ENCODE measurements at places on chromosomes 2 and 18.

DNA sequence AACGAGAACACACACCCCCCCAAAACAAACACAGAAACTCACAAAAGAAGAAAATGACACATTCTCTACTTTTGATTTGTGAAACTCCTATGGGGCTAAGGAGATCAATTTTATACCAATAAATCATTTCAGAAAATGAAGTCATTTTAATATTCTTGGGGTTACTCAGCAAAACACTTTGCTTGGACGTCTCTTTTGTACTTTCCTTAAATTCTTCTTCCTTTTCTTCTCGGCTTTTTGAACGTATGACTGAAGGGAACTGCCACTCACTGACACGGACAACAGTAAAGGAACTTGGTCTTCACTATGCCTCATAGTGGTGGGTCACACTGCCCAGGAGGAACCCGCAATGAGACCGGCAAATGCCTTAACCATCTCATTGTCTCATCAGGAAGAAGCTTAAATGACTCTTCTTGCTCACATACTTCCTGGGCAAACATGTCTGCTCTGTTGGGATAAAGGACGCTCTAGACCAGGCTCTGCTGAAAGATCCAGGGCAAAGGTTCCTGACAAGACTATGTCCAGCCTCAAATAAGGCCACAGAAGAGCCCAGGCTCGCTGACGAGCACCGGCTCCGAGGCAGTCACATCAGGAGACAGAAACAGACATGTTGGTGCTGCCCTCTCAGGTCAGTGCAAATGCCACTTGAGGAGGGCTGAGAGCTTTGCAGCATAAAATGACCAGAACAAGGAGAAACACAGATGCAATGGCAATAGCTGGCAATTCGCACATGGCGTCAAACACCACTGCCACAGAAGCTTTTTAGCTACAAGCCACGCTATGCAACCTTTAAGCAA, 205.5 kb downstream of the TGIF1 start:
- no peak for DNase-seq

- peak; percentile 55 for DNase-seq
These were observed at the start of gene PRKD3 for GRCh38 chr2:37324786-37325624. Gene PRKD3, minus strand, starts transcription at chr2:37324833. Its CDS starts 8,309 bp downstream, at chr2:37316524.

DNA sequence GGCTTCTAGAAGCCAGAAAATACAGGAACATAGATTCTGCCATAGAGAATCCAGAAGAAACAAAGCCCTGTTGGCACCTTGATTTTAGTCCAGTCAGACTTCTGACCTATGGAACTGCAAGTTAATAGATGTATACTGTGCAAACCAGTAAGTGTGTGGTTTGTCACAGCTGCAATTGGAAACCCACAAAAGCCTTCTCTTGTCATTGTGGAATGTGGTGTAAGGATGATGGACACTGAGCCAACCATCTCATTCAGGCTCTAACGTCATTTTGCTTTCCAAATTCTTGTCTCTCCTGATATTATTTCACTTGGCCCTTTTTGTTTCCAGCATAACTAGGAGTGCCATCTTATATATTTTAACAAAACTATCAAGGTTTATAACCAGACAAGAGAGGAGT, 369.5 kb upstream of the SMIM21 start:
- DNase-seq: no peak

- no peak for DNase-seq
These were observed 901.4 kb downstream of the DCDC2C start for GRCh38 chr2:4604767-4605166.

- DNase-seq: peak; percentile 21
These were observed 273.8 kb downstream of the TRIB2 start for GRCh38 chr2:12990523-12990922.

DNA sequence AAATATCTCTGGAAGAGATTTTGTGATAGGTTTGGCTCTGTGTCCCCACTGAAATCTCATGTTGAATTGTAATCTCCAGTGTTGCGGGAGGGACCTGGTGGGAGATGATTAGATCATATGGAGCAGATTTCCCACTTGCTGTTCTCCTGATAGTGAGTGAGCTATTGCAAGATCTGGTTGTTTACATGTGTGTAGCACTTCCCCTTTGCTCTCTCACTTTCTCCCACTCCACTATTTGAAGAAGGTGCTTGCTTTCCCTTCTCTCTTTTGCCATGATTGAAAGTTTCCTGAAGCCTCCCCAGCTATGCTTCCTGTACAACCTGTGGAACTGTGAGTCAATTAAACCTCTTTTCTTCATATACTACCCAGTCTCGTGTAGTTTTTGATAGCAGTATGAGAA, 97.0 kb upstream of the FN1 start:
- DNase-seq: no peak

DNA sequence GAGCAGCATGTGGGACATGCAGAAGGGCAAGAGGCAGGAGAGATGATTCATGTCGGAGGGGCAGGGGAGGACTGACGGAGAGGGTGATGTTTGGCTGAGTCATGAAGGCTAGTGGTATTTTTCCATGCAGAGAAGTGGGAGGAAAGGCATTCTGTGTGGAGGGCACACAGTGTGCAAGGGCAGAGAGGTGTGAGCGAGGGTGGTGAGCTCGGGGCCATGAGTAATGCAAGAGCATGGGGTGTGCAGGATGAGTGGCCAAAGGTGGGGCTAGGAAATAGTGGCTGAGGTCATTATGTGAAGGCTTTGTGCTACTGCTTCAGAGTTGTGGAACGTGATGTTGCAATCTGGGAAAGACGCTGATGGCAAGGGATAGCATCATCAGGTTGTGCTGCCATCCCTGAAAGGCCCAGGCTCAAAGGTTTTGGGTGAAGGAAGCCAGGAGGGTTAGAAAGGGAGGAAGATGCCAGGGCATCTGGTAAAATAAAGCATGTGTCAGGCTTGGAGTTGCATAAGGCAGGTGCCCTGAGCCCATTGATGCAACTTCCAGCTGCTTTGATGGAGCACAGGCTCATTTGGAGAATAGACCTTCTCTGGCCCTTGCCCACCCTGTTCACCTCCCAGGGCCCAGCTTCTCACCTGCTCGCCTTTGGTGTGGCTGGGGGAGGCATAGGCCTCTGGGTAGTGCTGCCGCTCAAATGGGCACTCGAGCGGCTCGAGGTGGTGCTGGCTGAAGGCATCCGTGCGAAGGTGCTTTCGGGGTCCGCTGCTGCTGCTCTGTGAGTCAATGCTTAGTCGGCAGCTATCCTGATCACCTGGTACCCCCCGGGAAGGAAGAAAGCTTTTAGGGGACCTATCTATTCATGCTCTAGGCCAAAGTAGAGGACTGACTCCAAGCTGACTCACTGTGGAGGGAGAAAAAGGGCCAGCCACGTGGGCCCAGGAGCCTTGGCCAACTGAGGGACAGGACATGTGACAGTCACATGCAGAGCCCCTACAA, 37.5 kb downstream of the PAX8 start:
- DNase-seq: peak; percentile 73

- no peak for DNase-seq
These were observed 17.2 kb downstream of the LTBP1 start for GRCh38 chr2:32963941-32964340.

DNA sequence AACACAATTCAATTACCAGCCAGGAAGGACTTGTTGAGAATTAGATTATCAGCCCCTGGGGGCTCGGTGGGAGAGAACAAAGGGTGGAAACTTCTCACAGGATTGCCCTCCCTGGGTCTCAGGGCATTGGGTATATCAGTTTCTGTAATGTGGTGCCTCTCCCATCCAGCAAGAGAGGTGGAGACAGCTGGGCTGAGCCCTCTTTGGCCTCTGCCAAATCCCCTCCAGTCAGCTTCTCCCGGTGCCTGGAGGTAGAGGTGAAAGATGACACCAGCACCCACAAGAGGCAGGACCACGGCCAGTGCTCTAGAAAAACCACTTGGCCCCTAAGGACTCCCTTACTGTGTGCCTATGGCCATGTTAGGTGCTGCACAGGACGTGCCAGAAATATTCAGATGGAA, 179.7 kb downstream of the HAUS1 start:
- DNase-seq: peak; percentile 29

DNA sequence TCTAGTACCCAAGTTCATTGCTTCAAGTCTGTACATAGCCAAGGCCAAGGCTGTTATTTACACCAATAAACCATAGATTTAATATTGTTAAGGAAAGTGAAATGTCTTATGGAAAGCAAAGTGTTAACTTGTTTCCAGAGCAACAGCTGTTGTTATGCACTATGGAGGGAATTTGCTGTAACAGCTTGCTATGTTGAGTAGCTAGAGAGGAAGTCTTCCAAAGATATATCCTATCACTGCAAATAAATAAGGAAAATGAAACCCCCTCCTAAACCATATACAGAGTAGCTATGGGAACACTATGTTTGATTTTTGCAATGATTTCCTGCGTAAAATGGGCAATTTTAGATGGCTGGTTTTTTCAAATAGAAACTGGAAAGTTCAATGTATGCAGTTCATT, 21.1 kb downstream of the TMEM182 start:
- DNase-seq: no peak

GRCh38 chr2:25377822-25378421, 36.2 kb upstream of the DNMT3A start:
- DNase-seq: no peak

DNA sequence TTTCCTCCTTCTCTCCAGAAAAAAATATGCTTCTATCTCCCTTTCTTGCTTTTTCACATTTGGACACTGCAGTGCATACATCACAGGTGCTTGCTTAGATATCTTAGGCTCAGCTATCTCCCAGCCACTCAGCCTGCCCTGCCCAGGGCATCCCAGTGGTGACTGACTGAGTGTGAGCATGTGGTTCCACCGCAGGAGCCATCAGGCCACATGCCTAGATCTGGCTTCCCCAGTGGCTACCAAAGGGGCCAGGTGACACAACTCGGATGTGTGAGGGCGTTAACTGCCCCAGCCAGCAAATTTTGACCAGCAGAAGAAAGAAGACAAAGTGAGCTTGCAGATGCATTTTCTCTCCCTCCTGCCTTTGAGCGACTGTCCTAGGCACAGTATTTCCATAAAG, 25.5 kb downstream of the SP5 start:
- no peak for DNase-seq

- DNase-seq: peak; percentile 61
These were observed 1139.4 kb upstream of the GYPC start for GRCh38 chr2:125516496-125517109.

GRCh38 chr2:139850254-139850890, 1070.2 kb upstream of the NXPH2 start:
- no peak for DNase-seq

DNA sequence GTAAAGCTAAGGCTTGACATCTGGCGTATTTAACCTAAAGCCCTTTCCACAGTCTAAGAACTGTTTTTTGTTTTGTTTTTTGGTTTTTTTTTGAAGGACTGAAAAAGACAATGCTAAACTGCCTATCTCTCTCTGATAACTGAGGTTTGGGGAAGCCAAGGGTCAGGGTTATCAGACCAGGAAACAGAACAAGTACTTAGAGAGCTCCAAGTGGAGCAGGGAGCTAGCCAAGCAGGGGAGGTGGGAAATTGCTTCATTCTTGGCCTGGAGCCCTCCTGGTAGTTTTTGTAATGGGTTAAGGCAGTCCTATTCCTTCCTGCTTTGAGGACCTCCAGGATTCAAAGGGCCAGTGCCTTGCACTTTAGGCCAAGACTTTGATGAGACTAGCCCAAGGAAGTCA, 154.3 kb upstream of the LTBP1 start:
- DNase-seq: peak; percentile 4

GRCh38 chr2:138615257-138615656, 113.7 kb downstream of the SPOPL start:
- DNase-seq: no peak
